ENCODE measurements at places on chromosomes 4 and X. TPM values are rescaled to one million over a fixed set of nuclear protein-coding genes. Genes with fewer than 3 reads are reported as not detected.

PPARGC1A gene
- total RNA-seq = 0.38 TPM

HNRNPH2 gene
- 64.5 TPM for total RNA-seq

C4orf36 gene
- under 0.01 TPM for total RNA-seq

UGDH gene
- 171 TPM for total RNA-seq

ANKRD37 gene
- 15.3 TPM for total RNA-seq

All from regular cardiac myocyte (primary cell).